ENCODE measurements at places on chromosomes 7 and 10. TPM values are rescaled to one million over a fixed set of nuclear protein-coding genes. Genes with fewer than 3 reads are reported as not detected.

ZPBP gene
- not detected for total RNA-seq

ICA1 gene
- 2.4 TPM for total RNA-seq

TMEM72 gene
- not detected for total RNA-seq

PNLIPRP3 gene
- 103 TPM for total RNA-seq

SUFU gene
- 3.4 TPM for total RNA-seq

TEX47 gene
- not detected for total RNA-seq

GSDME gene
- 87.6 TPM for total RNA-seq

Data from hair follicular keratinocyte (primary cell).